PC-9 (cell line): ENCODE measurements at places on chromosomes 16 and 17. TPM values are rescaled to one million over a fixed set of nuclear protein-coding genes. Genes with fewer than 3 reads are reported as not detected.

ZNF597 gene
- total RNA-seq, result 1.5 and 1.8 TPM in 2 replicates

GRAP gene
- total RNA-seq, result 0.48 and 0.93 TPM in 2 replicates

CDRT15L2 gene
- not detected in 2 replicates for total RNA-seq

MT1M gene
- total RNA-seq, result not detected in 2 replicates

LCAT gene
- 10.0 and 11.9 TPM in 2 replicates for total RNA-seq

DNAH17 gene
- total RNA-seq, result 0.76 and 1.4 TPM in 2 replicates

PSMD3 gene
- total RNA-seq, result 93.2 and 130 TPM in 2 replicates

DNA sequence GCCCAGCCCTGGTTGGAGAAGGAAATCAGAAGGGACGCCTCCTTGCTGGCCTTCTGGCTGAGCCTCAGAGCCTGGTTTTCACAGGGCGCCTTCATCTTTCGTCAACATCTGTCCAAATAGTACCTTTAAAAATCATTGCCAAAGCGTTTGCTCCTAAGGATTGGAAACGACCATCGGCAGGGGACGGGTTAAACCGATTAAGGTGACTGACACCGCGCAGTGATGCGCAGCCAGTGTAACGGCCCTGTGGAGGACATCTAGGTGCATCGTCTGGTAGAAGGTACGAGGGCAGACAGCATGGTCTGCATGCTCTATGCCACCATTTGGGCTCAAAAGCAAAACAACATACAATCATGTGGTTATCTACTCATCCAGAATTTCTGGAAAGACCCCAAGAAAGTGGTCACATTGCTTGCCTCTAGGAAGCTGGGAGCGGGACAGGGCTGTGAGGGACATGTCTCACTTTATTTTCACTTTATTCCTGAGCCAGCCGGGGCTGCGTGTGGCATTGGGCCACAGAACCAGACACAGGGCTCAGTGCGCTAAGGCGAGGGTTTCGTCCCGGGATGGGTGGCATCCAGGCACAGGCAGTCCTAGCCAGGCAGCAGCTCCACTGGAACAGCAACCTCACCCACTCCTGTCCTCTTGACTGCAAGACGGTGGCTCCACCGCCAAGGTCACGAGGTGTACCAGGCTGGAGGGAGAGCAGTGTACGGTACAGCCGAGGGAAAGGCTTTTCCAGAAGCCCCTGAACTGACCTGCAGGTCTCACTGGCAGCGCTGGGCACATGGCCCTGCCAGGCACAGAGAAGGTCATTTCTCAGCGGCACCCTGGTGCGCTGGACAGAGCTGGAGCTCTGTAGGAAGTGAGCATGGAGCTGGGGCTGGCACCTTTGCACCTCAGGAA lies 40.9 kb upstream of the JPH3 start:
- H3K36me3 ChIP-seq, result no peaks in the 10 kb centered on the region
- no peak overlapping the region for H3K27ac ChIP-seq
- H3K4me3 ChIP-seq, result no peak overlapping the region
- peak; percentile 21 for DNase-seq

GRCh38 chr16:70370924-70371323 lies 24.2 kb downstream of the DDX19A start:
- no peaks in the 10 kb centered on the region for H3K4me1 ChIP-seq
- 0 out of 2 replicates have a peak, but pooled peaks cover 12% of the 10 kb centered on the region for H3K36me3 ChIP-seq
- H3K27me3 ChIP-seq, result no peaks in the 10 kb centered on the region
- H3K27ac ChIP-seq, result no peak overlapping the region
- no peak for DNase-seq
- no peak overlapping the region for H3K4me3 ChIP-seq

GRCh38 chr16:30600929-30601328 lies 9.3 kb downstream of the ZNF689 start:
- H3K27ac ChIP-seq, result no peak overlapping the region
- no peaks in the 10 kb centered on the region for H3K27me3 ChIP-seq
- H3K36me3 ChIP-seq, result no peaks in the 10 kb centered on the region
- H3K4me3 ChIP-seq, result no peak overlapping the region
- DNase-seq, result no peak

- H3K27ac ChIP-seq, result no peak overlapping the region
- H3K27me3 ChIP-seq, result no peaks in the 10 kb centered on the region
- no peak for DNase-seq
- no peak overlapping the region for H3K4me3 ChIP-seq
Observed at GRCh38 chr16:75312875-75313274, 61.5 kb upstream of the BCAR1 start.

DNA sequence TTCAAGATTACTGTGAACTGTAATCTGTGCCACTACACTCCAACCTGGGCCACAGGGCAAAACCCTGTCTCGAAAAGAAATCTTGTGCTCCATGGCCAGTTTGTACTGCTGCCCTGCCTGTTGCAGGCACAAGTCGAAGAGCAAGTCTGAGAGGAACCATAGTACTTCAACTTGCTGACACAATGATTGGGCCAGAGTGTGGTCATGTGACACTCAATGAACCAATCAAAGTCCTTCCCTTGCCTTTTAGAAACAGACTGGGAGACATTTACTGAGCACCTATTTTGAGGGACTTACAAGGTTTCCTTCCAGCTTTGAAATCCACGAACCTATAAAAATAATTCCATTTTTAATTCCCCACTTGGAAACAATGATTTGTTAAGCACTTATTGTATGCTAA lies 39.8 kb upstream of the TMC5 start:
- H3K4me1 ChIP-seq, result peaks cover 17% of the 10 kb centered on the region
- H3K4me3 ChIP-seq, result no peak overlapping the region
- no peak for DNase-seq
- H3K27me3 ChIP-seq, result no peaks in the 10 kb centered on the region
- H3K36me3 ChIP-seq, result no peaks in the 10 kb centered on the region

GRCh38 chr17:30405161-30405560 lies 26.4 kb downstream of the CPD start:
- H3K4me1 ChIP-seq, result peaks cover 19% of the 10 kb centered on the region
- no peaks in the 10 kb centered on the region for H3K27me3 ChIP-seq
- no peak overlapping the region for H3K4me3 ChIP-seq
- H3K27ac ChIP-seq, result peak overlapping the region; percentile 52
- peaks cover 3% of the 10 kb centered on the region; the same call in 1 of the 2 replicates for H3K36me3 ChIP-seq
